Ovary (tissue), 10 donors: ENCODE measurements at places on chromosomes 6 and 20.

GRCh38 chr6:50007819-50008218 is 14.0 kb downstream of the DEFB110 start:
- H3K27ac ChIP-seq, result no peak overlapping the region
- no peak for DNase-seq
- H3K36me3 ChIP-seq, result no peaks in the 10 kb centered on the region
- H3K4me1 ChIP-seq, result no peaks in the 10 kb centered on the region
- no peak overlapping the region for H3K4me3 ChIP-seq

- DNase-seq, result no peak
- no peaks in the 10 kb centered on the region for H3K27me3 ChIP-seq
- no peak overlapping the region for H3K4me3 ChIP-seq
- no peak overlapping the region for H3K27ac ChIP-seq
- no peaks in the 10 kb centered on the region for H3K4me1 ChIP-seq
These were observed 171.8 kb upstream of the BMP2 start for GRCh38 chr20:6595704-6596103.

- H3K36me3 ChIP-seq, result no peaks in the 10 kb centered on the region
- peaks cover 12% of the 10 kb centered on the region for H3K4me1 ChIP-seq
- DNase-seq, result no peak
- no peaks in the 10 kb centered on the region for H3K27me3 ChIP-seq
These were observed 2.4 kb downstream of the MTCL3 start for GRCh38 chr6:127516662-127517273.

GRCh38 chr20:43955062-43955749 is 40.6 kb downstream of the TOX2 start:
- no peak overlapping the region for H3K27ac ChIP-seq
- H3K4me3 ChIP-seq, result no peak overlapping the region
- DNase-seq, result peak; percentile 44
- H3K4me1 ChIP-seq, result peaks cover 14% of the 10 kb centered on the region
- H3K36me3 ChIP-seq, result no peaks in the 10 kb centered on the region
- H3K27me3 ChIP-seq, result no peaks in the 10 kb centered on the region

DNA sequence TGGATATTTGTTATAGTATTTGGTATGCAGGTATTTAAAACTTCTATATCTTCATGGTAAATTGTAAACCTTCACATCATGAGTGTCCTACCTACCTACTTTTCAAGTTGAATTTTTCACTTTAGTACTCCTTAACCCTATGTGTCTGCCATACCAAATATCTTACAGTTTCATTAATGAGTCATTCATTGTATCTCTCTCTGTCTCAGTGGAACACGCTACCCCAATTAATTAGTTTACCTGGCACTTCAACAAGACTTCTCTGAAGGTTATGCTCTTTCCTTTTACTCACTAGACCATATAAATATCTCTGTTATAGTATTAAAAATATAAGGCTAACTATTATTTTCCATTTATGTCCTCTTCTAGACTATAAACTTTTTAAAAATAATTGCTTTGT is 123.9 kb upstream of the GJE1 start:
- H3K36me3 ChIP-seq, result no peaks in the 10 kb centered on the region
- H3K27ac ChIP-seq, result no peak overlapping the region
- H3K27me3 ChIP-seq, result no peaks in the 10 kb centered on the region
- no peak overlapping the region for H3K4me3 ChIP-seq
- no peaks in the 10 kb centered on the region for H3K4me1 ChIP-seq

DNA sequence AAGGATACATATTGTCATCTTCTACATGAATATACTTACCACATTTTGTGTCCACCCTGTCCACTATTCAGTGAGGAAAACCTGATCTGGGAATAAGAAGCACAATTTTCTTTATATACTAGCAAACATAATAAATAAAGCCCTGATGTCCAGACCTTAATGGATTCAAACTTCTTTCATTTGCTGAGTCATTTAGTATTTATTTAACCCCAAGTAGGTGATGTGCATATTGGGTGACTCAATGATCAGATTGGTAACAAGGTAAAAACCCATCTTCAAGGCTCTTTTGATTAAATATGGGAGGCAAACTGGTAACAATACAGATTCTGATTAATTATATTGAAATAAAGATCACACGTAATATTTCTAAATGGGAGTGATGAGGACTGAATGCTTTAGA is 1159.8 kb upstream of the EYS start:
- DNase-seq, result no peak
- H3K4me3 ChIP-seq, result no peak overlapping the region
- H3K36me3 ChIP-seq, result no peaks in the 10 kb centered on the region
- no peak overlapping the region for H3K27ac ChIP-seq
- no peaks in the 10 kb centered on the region for H3K4me1 ChIP-seq

DNA sequence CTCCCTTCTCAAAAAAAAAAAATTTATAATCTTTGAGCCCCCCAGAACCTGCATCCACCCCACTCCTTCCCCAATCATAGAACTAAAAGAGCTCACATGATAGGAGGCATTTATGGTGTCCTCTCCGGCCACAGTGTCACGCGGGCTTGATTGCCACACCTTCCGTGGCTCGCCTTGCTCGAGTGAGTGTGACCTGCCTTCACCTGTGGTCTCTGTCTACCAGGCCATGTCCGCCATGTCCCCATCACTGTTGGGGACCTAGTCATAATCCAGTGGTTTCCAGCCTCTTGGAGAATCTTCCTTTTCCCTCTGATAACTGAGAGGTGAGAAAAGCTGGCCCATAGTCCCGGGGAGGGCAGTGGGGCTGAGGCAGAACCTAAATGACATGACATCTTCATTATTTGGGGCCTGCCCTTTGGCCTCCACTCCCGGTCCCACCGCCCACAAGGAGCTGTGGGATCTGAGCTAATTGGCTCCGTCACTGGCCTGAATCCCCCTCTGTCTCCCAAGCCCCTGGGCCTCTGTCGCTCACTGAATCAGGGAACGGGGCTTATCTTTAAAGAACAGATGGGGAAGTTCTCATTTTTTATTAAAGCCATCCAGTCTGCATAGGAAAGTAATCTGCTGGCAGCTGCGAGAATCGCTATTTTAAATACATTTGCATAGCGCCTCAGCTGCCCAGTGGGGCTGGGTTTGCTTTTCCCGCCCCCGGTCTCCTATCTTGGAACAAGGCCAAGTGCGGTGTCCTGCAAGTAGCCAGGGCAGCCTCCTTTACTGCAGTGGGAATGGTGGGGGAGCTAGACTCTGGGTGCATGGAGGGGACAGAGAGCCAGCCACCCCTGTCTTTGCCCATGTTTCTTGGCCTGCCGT is 197.6 kb upstream of the PMEPA1 start:
- DNase-seq, result no peak
- H3K4me3 ChIP-seq, result no peak overlapping the region
- H3K4me1 ChIP-seq, result peaks cover 2% of the 10 kb centered on the region
- H3K27me3 ChIP-seq, result no peaks in the 10 kb centered on the region

DNA sequence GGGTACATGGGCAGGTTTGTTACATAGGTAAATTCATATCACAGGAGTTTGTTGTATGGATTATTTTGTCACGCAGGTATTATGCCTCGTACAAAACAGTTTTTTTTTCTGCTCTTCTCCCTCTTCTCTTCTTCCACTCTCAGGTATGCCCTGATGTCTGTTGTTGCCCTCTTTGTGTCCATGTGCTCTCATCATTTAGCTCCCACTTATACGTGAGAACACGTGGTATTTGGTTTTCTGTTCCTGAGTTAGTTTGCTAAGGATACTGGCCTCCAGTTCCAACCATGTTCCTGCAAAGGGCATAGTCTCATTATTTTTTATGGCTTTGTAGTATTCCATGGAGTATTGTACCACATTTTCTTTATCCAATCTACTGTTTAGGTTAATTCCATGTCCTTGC is 65.7 kb downstream of the UNC5CL start:
- no peak overlapping the region for H3K4me3 ChIP-seq
- H3K36me3 ChIP-seq, result no peaks in the 10 kb centered on the region
- H3K4me1 ChIP-seq, result peaks cover 2% of the 10 kb centered on the region
- no peak for DNase-seq

- H3K27me3 ChIP-seq, result no peaks in the 10 kb centered on the region
- H3K27ac ChIP-seq, result no peak overlapping the region
- DNase-seq, result no peak
- H3K36me3 ChIP-seq, result no peaks in the 10 kb centered on the region
These were observed 2.0 kb upstream of the TRMT11 start for GRCh38 chr6:125984311-125984710.

GRCh38 chr20:52365688-52366087 is 174.1 kb upstream of the ZFP64 start:
- H3K27ac ChIP-seq, result no peak overlapping the region
- H3K4me1 ChIP-seq, result no peaks in the 10 kb centered on the region
- H3K27me3 ChIP-seq, result no peaks in the 10 kb centered on the region
- no peak overlapping the region for H3K4me3 ChIP-seq

- no peaks in the 10 kb centered on the region for H3K4me1 ChIP-seq
- H3K4me3 ChIP-seq, result no peak overlapping the region
- no peak overlapping the region for H3K27ac ChIP-seq
- H3K36me3 ChIP-seq, result no peaks in the 10 kb centered on the region
These were observed 91.7 kb upstream of the HDDC2 start for GRCh38 chr6:125393449-125393858.

DNA sequence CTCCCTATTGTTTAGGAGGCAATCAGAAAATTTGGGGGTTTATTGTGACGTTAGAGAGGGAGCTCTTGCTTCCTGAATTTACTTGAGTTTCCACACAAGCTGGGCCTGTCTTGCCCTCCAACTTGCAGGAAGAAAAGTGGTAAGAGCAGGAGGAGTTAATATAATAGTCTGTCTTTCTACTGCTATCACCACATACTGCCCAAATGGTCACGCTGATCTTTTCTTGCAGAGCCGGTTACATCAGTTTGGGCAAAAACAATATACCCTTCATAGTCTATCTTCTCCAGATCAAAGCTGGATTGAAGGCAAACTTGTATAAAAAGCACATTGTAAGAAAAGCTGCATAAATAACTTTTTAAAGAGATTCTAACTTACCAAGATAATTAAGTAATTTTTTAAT is 46.3 kb upstream of the ECHDC1 start:
- H3K27me3 ChIP-seq, result no peaks in the 10 kb centered on the region
- H3K4me3 ChIP-seq, result no peak overlapping the region
- no peak for DNase-seq
- no peaks in the 10 kb centered on the region for H3K36me3 ChIP-seq
- no peak overlapping the region for H3K27ac ChIP-seq

- H3K4me3 ChIP-seq, result no peak overlapping the region
- no peaks in the 10 kb centered on the region for H3K36me3 ChIP-seq
- no peaks in the 10 kb centered on the region for H3K4me1 ChIP-seq
- no peak overlapping the region for H3K27ac ChIP-seq
- DNase-seq, result no peak
These were observed 59.6 kb downstream of the ERMARD start for GRCh38 chr6:169811072-169811471.

DNA sequence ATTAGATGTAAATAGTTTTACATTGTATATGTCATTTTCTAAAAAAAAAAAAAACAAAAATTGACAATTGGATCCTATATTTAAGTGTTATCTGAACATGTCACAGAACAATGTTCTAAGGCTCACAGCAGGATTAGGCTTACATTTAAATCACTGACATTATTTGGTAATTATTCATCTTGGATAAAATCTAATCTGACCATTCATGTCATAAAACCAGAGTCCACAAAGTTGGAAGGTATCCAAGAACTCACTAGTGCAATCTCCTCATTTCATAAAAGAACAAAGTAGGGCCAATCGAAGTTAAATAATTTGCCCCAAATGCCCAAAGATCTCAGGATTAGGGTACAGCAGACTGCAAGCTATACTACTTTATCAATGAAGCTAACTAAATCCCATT is 73.0 kb downstream of the PDSS2 start:
- no peak overlapping the region for H3K4me3 ChIP-seq
- DNase-seq, result no peak
- no peaks in the 10 kb centered on the region for H3K27me3 ChIP-seq
- no peaks in the 10 kb centered on the region for H3K4me1 ChIP-seq
- no peak overlapping the region for H3K27ac ChIP-seq

DNA sequence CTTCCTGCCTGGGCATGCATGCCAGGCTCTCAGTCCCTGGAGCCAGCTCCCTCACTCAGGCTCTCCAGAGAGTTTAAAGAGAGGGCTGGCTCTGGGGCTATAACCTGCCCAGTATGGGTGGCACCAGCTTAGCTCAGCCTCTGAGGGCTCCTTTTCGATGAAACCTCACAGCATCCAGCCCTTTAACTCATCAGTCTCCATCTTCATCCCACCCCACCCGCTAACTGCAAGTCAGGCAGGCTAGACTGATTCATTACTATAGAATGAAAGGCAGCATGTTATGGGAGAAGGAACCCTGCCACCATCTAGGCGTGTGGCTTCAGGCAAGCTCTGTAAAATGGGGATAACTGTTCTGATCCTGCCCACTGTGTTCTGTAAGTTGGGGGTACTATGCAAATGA is 53.5 kb downstream of the RAB44 start:
- H3K4me3 ChIP-seq, result no peak overlapping the region
- H3K27ac ChIP-seq, result no peak overlapping the region
- no peak for DNase-seq
- H3K36me3 ChIP-seq, result no peaks in the 10 kb centered on the region

GRCh38 chr6:80769106-80769505 is 662.6 kb downstream of the BCKDHB start:
- no peak overlapping the region for H3K27ac ChIP-seq
- DNase-seq, result no peak
- no peaks in the 10 kb centered on the region for H3K4me1 ChIP-seq
- no peaks in the 10 kb centered on the region for H3K36me3 ChIP-seq
- H3K27me3 ChIP-seq, result no peaks in the 10 kb centered on the region
- H3K4me3 ChIP-seq, result no peak overlapping the region

DNA sequence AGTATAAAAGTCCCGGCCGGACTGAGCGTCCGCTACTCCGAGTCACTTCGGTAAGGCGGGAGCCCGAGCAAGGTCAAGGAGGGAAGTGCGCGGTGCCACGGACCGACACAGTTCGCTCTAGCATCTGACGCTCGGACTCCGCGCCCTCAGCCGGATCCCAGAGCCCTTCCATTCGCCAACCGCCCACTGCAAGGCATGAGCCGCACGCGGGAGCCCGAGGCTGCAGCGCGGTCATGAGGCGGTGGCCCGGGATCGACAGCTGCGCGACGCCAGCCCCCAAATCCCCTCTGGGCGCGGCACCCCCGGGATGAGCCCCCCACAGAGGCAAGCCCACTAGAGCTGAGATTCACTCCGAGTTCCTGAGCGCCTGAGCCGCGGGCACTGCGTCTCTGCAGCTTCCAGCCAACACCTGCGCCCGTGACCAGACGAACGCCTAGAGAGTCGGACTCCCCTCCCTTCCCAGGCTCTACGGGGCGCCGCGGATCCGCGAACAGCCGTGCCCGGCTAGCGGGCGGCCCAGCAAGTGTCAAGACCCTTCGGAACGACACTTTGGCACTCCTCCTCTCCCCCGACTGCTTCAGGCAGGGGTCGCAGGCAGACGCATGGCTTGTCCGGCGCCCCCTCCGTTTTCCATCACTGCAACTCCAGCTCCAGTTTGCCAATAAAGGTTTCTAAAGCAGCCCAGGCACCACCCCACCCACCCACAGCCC is 725 bp upstream of the ISM1 start:
- H3K36me3 ChIP-seq, result no peaks in the 10 kb centered on the region
- H3K4me3 ChIP-seq, result peak overlapping the region; percentile 31
- DNase-seq, result peak; percentile 39
- no peak overlapping the region for H3K27ac ChIP-seq
- peaks cover 10% of the 10 kb centered on the region for H3K4me1 ChIP-seq

DNA sequence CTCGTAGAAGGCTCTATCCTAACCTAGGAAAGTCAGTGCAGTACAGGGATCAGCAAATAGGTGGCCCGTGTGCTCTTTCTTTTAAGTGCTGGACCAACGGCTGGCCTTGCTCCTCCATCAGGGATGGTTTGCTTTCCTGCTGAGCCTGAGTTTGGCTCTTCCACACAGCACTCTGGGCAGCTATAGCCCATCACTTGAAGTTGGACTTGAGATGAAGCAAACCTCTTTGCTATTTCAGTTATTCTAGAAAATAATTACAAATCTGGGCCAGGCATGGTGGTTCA is 66.9 kb upstream of the KCNK16 start:
- no peaks in the 10 kb centered on the region for H3K27me3 ChIP-seq
- no peak overlapping the region for H3K4me3 ChIP-seq
- no peaks in the 10 kb centered on the region for H3K36me3 ChIP-seq
- no peak for DNase-seq
